ENCODE measurements at places on chromosomes 3 and 15. TPM values are rescaled to one million over a fixed set of nuclear protein-coding genes. Genes with fewer than 3 reads are reported as not detected.

The GPD1L gene
- total RNA-seq = 14.9 TPM

The WDR93 gene
- total RNA-seq = under 0.01 TPM

The CCR3 gene
- not detected for total RNA-seq

The PRTG gene
- total RNA-seq = 1.6 TPM

The MAPKAPK3 gene
- 32.2 TPM for total RNA-seq

The ACTC1 gene
- 0.52 TPM for total RNA-seq

The ZNF717 gene
- 10.7 TPM for total RNA-seq

The PARP15 gene
- under 0.01 TPM for total RNA-seq

The SH3BP5 gene
- 8.6 TPM for total RNA-seq

The SPINK8 gene
- total RNA-seq = not detected

The EEF1AKMT4 gene
- total RNA-seq = 8.1 TPM
